ENCODE measurements at places on chromosomes 7 and 10.

- DNase-seq, result no peak
Observed at GRCh38 chr10:124030061-124030460, 63.3 kb downstream of the CHST15 start.

DNA sequence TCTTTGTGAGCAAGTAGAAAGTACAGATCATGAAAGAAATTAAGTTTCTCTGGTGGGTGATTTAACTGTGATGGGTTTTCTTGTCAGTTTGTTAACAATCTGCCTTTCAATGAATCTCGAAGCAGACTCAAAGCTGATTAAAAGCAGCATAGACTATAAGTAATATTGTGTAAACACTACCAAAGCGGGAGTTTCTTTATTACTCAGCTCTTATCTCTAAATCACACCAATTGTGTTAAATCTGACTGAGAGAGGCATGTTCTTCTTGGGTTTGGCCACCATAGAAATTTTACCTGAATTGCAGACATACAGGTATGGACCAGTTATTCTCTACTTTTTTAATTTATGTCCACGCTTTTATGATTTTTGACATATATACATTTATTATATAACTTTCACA, 65.2 kb downstream of the DKK1 start:
- DNase-seq, result no peak

GRCh38 chr7:138064856-138065357, 11.4 kb upstream of the AKR1D1 start:
- no peak for DNase-seq

- no peak for DNase-seq
Observed at GRCh38 chr10:3812141-3812540, 27.1 kb upstream of the KLF6 start.

GRCh38 chr7:113775401-113775800, 143.4 kb downstream of the PPP1R3A start:
- DNase-seq, result no peak

GRCh38 chr10:47296156-47296894, 3.7 kb upstream of the GDF10 start:
- DNase-seq, result no peak

DNA sequence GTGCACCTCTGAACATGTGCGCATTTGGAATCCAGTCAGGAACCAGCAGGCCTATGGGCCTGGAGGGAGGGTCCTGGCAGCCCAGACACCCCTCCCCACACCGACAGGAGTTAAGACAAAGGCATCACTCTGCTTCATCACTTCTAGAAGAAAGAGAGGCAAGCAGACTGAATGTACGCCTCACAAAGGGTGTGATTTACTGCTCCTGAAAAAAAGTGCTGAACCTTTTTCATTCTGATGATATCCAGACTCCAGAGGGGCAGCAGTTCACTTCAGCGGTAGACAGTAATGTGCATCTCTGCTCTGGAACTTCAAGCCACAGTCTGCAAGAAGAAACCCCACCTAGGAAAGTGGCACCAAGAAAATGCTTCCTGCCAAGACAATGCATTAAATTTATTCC, 88.2 kb upstream of the TMEM72 start:
- no peak for DNase-seq

DNA sequence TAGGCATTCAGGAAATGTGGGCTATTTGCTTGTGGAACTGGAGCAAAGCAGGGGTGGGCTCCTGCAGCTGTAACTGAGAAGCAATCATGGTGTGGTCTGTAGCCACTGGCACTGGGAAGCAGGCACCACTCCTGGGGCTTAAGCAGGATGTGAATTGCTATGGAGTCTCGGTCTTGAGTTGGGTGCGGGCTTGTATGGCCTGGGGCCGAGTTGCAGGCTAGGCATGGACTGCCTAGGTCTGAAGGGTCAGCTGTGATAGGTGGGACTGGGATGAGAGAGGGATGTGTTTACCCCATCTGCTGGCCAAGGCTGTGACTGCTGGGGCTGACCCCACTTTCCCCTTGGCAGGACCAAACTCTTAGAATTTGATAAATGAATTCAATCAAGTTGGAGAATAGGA, 43.0 kb downstream of the ADCY1 start:
- DNase-seq, result no peak

- DNase-seq, result no peak
Observed at GRCh38 chr10:114266521-114266920, 27.5 kb downstream of the VWA2 start.

DNA sequence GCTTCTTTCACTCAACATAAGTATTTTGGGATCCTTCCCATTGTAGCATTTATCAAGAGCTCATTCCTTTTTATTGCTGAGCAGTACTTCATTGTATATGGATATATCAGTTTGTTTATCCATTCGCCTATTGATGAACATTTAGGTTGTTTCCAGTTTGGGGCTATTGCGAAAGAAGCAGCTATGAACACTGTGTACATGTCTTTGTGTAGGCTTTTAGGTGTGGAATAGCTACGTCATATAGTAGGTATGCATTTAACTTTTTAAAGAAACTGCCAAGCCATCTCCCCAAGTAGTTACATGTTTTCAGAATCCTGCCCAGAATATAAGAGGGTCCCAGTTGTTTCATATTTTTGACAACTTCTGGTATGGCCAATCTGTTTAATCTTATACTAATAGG, 468.1 kb downstream of the IPMK start:
- no peak for DNase-seq

DNA sequence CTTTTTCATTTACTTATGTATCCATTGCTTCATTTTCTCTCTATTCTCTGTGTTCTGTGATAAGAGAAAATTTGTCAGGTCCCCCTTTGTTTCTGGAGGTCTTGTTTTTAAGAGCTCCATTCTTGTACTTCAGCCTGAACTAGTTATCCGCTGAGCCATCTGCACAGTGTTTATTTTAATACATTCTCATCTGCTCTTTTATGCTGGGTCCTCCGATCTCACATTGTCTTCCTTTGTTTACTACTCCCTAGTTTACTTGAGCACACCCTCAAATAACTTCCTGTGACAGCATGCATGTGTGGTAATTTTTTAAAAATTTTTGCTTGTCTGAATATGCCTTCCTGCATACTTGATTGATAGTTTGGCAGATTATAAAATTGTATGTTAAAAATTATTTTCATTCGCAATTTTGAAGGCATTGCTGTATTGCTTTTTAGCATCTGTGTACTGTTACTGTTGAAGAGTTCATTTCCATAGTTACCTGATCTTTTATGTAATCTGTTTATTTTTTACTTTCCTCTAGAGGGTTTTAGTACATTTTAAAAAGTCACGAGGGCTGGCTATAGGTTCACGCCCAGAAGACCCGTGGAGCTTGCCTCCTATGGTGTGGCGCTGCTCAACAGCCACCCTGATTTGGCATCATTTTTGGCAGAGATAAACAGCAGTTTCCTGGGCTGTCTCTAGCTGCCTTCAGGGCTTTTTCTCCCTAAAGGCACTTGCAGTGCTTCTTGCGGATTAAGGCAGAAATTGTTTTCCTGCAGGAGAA, 31.9 kb downstream of the RSBN1L start:
- DNase-seq, result no peak

GRCh38 chr7:5694221-5694754, 87.2 kb downstream of the RNF216 start:
- no peak for DNase-seq

DNA sequence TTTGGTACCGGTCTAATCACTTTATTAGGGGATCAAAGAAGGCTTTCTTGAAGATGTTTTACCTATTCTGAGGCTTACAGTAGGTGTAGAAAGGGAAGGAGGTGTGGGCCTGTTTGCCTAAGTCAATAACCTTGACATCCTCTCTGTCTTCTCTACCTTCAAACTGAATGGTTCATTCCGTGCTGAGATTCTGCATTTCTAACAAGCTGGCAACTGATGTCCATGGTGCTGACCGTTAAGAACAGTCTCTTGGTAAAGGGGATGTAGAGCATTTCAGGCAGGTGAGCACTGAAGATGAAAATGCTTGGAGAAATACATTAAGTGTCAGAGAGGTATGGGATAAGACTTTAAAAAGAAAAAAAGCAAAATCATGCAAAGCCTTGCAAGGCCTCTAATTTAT, 51.5 kb upstream of the DGKB start:
- DNase-seq, result no peak

- no peak for DNase-seq
Observed at GRCh38 chr7:155282671-155283070, 15.0 kb upstream of the INSIG1 start.

DNA sequence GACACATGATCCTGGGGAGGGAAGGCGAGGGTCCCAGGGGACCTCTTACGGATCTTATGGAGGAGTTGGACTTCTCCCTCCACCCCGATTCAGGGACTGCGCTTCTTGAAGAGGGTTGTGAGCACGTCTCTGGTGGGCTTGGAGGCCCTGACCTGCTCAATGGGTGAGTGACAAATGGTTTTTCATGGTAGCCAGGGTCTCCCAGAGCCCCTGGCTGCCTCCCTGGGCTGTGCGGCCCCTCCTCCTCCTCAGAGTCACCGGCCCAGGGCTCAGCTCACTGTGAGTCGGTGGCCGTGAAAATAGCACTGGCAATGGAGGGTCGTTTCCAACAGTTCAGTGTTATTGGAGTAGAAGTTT, 26.6 kb downstream of the INPP5A start:
- no peak for DNase-seq

- DNase-seq, result peak; percentile 27
Observed at GRCh38 chr7:80018941-80019808, 115.5 kb upstream of the GNAI1 start.

DNA sequence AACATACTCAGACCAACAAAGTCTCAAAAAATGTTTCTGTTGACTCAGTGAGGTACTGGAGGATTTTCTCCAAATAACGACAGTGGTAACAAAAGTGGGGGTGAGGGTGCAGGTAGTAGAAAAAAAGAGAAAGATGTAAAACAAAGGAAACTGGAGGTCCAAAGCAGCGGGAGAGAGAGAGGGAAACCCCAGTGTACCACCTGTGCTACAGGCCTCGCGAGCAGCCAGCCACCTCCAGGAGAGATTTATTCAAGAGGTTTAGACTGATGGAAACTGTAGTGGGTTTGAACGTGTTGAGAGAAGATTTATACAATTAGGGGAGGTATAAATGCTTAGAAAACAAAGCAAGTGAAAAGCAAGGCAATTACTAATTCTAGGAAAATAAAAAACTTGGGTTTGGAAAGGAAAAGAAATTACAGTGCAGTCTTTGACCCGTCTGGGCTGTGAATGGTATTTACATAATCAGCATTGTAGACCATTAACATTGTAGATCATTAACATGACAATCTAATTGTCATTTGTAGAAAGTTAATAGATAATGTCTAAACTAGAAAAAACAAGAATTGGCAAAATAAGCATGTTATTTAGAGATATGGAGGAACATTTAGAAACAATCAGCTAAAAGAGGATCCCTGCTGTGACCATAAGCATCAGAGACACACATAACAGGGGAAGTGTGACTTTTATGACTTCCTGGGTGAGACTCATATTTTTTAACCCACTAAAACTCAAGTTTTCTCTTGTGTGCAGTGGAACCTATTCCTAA, 180.0 kb downstream of the RELN start:
- no peak for DNase-seq

GRCh38 chr7:142896741-142897379, 11.3 kb upstream of the TRPV6 start:
- DNase-seq, result no peak

- no peak for DNase-seq
Observed at GRCh38 chr10:100072514-100072913, 9.2 kb downstream of the CPN1 start.

GRCh38 chr10:35237766-35238512, 98.4 kb upstream of the CCNY start:
- no peak for DNase-seq

GRCh38 chr7:118158766-118159165, 25.2 kb upstream of the LSM8 start:
- DNase-seq, result no peak

DNA sequence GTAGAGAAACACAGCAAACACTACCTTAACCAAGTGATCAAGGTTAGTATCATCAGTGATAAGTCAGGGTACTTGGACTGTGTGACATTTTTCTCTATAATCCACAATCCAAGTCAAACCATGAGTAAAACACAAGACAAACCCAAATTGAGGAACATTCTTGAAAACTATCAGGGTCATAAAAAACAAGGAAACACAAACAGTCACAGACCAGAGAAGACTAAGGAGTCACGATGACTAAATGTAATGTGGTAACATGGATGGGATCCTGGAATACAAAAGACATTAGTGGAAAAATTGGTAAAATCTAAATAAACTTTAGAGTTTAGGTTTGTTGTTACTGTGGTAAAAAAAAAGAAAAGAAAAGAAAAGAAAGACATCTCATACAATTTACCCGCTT, 103.8 kb downstream of the ARMH3 start:
- no peak for DNase-seq

DNA sequence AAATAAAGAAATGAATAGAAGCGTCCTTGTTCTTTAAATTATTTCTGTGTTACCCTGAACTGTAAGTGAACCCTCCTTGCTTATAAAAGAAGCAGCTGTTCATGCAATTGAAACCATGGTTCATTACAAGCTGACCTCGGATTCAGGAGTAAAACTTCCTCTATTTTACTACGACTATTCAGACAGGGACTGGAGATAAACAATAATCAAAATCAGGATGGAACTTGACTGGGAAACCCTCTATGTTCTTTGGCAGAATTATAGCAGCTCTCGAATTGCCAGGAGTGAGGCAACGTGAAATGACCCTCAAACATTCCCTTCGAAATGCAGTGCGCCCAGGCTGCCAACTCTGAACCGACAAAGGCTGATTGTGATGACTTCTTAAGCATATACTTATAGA, 172.1 kb downstream of the CYP26A1 start:
- no peak for DNase-seq

GRCh38 chr10:70664702-70665195, 7.6 kb upstream of the ADAMTS14 start:
- DNase-seq, result no peak
